ENCODE measurements at places on chromosomes 1 and 21. TPM values are rescaled to one million over a fixed set of nuclear protein-coding genes. Genes with fewer than 3 reads are reported as not detected.

Gene DNAI4
- 0.94 TPM for total RNA-seq

Gene CHIT1
- total RNA-seq, result not detected

Gene OR14K1
- total RNA-seq, result not detected

DNA sequence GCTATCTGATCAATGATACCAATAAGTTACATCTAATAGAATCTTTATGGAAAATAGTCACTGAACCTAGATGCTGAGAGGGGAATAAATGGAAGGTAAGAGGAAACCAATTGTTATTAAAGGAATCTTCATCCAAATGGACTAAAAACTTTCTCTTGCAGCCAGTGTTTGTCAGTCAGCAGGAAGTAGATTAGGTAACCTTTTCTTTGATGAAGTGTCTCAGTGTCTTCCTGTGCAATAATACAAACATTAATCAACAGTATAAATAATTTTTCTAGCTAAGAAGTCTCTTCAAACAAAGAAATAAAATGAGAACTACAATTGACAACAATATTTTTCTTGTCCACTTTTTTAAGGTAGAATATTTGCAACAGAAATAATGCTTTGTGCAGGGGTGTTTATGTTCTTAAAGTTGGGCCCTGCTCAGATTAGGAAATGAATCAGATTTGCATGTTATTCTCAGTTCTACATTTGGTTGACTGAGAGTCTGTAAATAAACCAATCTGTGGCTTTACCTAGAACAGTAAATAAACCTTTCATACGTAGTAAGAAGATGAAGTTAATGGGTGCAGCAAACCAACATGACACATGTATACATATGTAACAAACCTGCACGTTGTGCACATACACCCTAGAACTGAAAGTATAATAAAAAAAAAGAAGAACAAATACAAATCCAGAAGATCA, 391.4 kb downstream of the MRPL39 start:
- DNase-seq, result no peak

GRCh38 chr1:152756872-152757271, 953 bp upstream of the KPRP start:
- DNase-seq, result no peak

GRCh38 chr1:243421784-243422183, 165.9 kb downstream of the SDCCAG8 start:
- peak; percentile 32 for DNase-seq

Data from epithelial cell of proximal tubule (primary cell).